ENCODE measurements at places on chromosomes 4 and X. TPM values are rescaled to one million over a fixed set of nuclear protein-coding genes. Genes with fewer than 3 reads are reported as not detected.

NAT8L gene
- 0.24 TPM for total RNA-seq

SULT1E1 gene
- total RNA-seq, result not detected

INTU gene
- 0.02 TPM for total RNA-seq

FGF13 gene
- not detected for total RNA-seq

BEND4 gene
- 14.1 TPM for total RNA-seq

STATH gene
- total RNA-seq, result not detected

CXCL11 gene
- total RNA-seq, result not detected

OPRPN gene
- not detected for total RNA-seq

SSX2B gene
- not detected for total RNA-seq

RASL11B gene
- total RNA-seq, result 0.69 TPM

MGAT4D gene
- total RNA-seq, result not detected

SYNPO2 gene
- total RNA-seq, result 0.24 TPM

SMARCA1 gene
- total RNA-seq, result 1.1 TPM

BBS7 gene
- 7.5 TPM for total RNA-seq

KIF4A gene
- 0.49 TPM for total RNA-seq

C4orf54 gene
- not detected for total RNA-seq

HEPH gene
- not detected for total RNA-seq

PHOX2B gene
- total RNA-seq, result not detected

NAA11 gene
- total RNA-seq, result not detected

XAGE2 gene
- not detected for total RNA-seq

UGT2B15 gene
- total RNA-seq, result 0.44 TPM

UBE2A gene
- 73.5 TPM for total RNA-seq

NCAPG gene
- 1.5 TPM for total RNA-seq

VEGFD gene
- not detected for total RNA-seq

IL21 gene
- total RNA-seq, result not detected

SLC6A14 gene
- not detected for total RNA-seq

SASH3 gene
- total RNA-seq, result 209 TPM

HGFAC gene
- total RNA-seq, result not detected

SPANXA1 gene
- total RNA-seq, result not detected

PAGE4 gene
- total RNA-seq, result not detected

PRRG1 gene
- not detected for total RNA-seq

ARSH gene
- total RNA-seq, result not detected
